ENCODE measurements at places on chromosomes 1 and 21. TPM values are rescaled to one million over a fixed set of nuclear protein-coding genes. Genes with fewer than 3 reads are reported as not detected.

KIAA0040 gene
- not detected for total RNA-seq

PWP2 gene
- 9.8 TPM for total RNA-seq

ITPKB gene
- 1.6 TPM for total RNA-seq

UTS2 gene
- total RNA-seq, result not detected

DNA sequence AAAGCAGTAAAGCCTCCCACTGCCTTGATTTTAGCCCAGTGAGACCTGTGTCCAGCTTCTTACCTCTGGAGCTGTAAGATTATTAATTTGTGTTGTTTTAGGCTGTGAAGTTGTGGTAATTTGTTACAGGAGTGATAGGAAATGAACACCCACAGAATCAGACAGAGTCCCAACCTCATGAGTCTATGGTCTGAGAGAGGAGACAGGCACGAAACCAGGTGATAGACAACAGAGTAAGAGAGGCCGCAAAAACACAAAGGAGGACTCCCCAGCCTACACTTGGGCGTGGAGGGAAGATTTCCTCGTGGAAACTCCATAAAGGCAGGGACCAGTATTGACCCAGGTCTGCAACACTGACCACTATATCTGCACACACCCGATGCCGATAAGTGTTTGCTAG lies 234.6 kb upstream of the JUN start:
- no peak for DNase-seq

DNA sequence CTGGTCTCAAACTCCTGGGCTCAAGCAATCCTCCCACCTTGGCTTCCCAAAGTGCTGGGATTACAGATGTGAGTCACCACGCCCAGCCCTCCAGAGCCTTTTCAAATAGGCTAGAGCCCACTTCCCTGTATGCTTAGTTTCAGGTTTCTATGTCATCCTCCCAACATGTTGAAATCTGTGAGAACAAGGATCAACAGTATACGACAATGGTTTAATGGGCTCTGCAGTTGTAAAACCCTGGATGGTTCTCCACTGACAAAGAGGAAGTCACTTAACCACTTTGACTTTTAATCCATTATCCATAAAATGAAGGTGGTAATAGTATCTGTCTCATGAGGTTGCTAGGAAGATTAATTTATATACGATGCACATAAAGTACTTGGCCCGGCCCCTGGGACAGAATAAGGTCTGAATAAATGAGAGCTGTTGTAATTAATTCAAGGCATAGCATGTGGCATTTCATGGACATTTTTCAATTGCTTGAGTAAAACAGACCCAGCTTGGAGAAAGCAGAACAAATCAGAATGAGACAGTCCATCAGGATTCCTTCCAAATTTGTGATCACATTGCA lies 113.9 kb upstream of the ZNF648 start:
- no peak for DNase-seq

LRRC38 gene
- total RNA-seq, result not detected

DNA sequence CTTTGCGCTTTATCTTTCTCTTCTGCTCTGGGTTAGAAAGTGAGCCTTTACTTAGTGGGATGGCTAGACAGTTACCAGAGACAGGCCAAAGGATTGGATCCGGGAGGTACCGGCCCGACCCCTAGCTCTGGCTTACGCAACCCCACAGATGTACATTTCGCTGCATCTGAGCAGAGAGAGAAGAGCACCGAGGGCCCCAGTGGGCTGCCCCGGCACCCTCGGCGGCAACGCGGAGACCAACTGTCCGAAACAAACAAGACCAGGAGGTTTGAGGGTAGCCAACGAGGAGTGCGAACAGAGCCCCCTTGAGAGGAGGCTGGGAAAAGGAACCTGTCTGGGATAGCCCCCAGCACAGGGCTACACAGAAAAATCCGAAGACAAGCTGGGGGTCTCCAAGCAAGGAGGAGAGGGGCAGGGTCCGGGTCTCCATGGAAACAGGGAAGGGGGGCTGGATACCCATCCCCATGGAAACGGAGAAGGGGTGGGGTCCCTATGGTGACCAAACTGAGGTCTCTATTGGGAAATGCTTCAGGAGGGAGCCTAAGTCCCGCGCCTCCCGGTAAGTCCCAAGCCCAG lies 373 bp downstream of the MTF1 start:
- DNase-seq, result no peak

GRCh38 chr1:218348628-218349071 lies 3.5 kb downstream of the TGFB2 start:
- no peak for DNase-seq

KCNQ4 gene
- total RNA-seq, result not detected

DNA sequence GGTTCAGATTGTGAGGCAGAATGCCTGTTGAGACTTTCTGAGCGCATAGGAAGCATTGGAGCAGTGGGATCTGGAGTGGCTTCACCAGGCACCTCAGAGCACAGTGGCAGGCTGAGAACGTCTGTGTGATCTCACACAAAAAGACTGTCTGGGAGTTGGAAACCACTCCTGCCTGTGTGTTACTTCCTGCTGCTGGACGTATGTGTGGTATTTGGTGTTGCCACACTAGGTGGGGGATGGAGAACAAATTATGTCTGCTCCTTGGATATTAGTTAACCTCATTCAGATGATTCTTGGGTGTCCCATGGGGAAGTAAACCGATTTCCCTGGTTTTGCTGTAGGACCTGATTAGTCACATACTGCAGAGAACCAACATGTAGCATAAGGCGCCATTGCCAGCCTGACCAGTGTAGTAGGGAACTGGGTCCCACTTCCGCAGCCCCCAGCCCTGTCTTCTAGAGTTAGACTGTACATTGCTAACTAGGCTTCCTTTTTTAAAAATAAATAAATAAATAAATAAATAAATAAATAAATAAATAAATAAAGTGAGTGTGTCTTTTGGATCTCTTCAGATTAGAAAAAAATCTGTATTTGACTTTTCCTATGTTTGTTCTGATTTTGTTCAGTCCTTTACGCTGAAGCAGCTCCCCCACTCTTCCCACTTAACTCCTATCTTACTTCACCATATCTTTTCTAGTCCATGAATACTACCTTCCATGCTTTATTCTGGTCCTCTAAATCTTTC lies 26.9 kb downstream of the UCK2 start:
- DNase-seq, result peak; percentile 16

DNA sequence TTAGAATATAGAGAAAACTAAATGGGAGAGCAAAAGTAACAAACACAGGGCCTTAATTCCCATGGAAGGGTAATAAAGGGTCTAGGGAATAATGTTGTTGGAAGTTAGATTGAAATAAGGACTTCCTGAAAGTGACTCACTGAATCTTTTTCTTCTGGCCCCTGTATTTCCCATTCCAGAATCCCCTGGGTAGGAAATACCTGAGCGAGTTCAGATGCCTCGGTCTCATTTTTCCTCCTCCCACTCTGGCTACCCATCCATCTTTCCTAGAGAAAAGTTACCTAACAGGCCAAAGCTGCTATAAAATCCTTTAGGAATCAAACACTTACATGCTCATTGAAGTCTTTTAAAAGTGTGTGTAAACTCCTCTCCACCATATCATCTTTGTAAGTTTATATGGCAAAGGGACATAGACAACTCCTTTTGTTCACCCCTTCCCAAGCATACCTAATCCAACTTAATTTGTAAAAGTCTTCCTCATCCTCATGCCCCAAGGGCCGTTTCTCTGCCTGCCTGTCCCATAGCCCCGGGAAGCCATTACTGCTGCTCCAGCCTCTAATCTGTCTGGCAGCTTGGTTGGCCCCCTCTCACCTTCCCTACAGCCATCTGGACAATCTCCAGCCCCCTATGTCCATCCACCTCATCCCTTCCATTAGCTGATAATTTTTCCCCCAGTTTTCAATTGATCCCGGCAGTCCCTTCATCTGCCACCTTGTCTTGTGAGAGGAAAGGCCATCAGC lies 3.3 kb upstream of the MEF2D start:
- DNase-seq, result no peak

DNA sequence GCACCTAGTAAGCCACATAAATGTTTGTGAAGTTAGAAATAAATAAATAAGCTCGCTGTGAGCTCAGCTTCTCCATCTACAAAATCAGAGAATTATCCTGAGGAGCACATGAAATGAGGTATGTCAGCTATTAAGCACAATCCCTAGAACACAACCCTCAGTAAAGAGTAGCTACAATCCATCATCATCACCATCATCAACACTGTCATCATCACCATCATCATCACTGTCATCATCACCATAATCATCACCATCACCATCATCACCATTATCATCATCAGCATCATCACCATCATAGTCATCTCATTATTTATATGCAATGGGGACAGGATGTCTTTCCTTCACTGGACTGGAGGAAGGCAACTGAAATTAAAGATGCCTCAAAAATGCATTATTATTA lies 189.6 kb downstream of the NPHP4 start:
- no peak for DNase-seq

NHLH2 gene
- 0.17 TPM for total RNA-seq

DNA sequence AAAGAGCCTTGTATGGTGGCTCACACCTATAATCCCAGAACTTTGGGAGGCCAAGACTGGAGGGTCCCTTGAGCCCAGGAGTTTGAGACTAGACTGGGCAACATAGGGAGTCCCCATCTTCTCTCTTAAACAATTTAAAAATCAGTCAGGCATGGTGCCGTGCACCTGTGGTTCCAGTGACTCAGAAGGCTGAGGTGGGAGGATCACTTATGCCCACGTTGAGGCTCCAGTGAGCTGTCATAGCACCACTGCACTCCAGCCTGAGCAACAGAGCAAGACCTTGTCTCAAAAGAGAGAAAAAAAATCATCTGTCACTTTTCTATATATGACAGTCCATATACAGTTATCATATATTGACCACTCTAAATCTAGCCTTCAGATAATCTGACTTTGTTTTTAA lies 658.3 kb downstream of the LTN1 start:
- DNase-seq, result no peak

DNA sequence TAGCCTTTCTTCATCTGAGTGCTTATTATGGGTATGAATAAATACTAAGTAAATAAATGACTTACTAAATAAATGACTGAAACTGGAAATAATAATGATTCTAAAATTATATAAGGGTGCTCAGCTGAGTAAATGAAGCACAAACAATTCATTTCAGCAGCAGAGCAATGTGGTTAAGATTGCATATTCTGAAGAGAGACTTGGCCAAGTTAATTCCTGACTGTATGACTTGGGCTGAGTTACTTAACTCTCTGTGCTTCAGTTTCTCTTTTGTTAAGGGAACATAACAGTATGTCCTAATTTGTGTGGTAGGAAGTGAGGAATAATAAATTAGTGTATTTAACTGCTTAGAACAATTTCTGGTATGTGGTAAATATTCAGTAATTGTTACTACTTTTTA lies 19.1 kb downstream of the AGL start:
- DNase-seq, result no peak

DNA sequence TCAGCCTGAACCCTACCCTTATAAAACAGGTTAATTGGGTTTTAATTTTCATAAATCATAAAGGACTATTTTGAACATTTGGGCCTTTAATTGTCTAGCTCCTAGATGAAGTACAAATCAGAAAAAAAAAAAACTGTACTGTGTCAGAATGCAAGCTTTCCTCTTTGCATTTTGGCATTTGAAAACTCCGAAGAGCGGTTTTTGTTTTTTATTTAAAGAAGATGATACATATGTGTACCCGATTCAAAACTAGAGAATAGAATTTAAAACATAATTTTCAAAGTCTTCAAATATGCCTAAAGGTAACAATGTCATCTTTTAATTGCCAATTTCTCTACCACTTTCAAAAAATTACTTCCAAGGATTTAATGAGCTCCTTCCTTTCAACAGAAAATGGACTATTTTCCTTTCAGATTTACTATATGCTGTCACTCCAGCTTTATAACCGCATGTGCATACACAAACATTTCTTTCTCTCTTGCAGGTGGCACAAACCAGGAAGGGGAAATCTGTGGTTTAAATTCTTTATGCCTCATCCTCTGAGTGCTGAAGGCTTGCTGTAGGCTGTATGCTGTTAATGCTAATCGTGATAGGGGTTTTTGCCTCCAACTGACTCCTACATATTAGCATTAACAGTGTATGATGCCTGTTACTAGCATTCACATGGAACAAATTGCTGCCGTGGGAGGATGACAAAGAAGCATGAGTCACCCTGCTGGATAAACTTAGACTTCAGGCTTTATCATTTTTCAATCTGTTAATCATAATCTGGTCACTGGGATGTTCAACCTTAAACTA lies 33.7 kb downstream of the MRPL39 start:
- no peak for DNase-seq

SERINC2 gene
- total RNA-seq, result 30.1 TPM

DNA sequence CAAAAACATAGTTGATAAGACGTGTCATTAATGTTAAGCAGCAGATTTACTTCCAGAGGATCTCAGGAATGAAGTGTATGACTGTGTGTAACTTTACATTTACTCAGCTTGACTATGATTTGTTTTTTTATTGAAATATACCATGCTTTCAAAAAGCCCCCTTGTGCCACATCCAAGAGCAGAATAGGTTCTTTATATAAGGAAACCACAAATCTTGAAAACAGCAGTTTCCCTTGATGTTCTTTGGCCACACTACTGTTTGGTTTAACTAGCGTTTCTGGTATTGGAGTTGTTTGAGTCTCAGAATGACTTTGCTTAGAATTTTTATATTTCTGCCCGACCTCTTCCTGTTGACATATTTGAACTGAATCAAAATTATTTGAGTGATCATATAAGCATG lies 25.0 kb downstream of the LRRC8C start:
- DNase-seq, result no peak

YARS1 gene
- 61.5 TPM for total RNA-seq

CSDE1 gene
- total RNA-seq, result 1,101 TPM

DNA sequence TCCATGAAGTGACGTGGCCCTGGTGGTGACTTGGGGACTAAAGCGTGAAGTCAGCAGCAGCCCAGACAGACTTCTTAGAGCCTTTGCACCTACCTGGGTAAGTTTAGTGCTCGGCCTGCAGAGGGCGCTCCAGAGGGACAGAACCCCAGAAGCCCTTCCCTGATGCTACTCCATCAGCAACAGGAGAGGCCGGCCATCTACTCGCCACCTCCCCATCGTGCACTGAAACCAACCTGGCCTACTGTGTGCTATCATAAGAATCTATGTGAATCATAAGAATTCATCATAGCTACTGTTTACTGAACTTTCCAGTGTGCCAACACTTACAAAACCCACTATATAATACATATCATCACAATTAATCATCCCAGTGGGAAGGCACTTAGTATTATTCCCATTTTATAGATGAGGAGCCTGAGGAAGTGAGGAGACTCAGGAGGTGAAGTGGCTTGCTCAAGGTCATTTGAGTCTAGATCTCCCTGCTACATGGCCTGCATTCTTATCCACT lies 7.9 kb upstream of the EDN2 start:
- peak; percentile 43 for DNase-seq

TCHHL1 gene
- total RNA-seq, result not detected

DNA sequence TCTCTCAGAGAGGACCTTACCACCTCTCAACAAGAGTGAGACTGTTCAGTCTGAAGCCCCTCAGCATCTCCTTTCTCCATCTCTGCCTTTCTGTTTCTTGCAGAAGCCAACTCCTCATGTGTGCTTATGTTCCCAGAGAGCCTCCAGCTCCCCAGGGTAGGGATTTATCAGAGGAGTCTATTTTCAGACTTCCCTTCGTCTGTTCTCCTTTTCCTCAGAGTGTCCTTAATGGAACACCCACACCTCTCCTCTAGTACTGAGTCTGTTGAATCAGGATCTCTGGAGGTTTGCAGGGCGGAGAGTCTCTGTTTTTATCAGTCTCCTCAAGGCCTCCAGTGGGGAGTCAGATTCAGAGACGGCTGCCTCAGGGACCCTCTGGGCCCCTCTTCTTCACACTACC lies 25.1 kb upstream of the DNAJC6 start:
- no peak for DNase-seq

- peak; percentile 64 for DNase-seq
These were observed 121.6 kb downstream of the RGS7 start for GRCh38 chr1:241235256-241235897.
